DMS 273 treated with DMSO at 0.1 percent for 48 hours (cell line): ENCODE measurements at places on chromosomes 5 and 9.

- no peak for DNase-seq
These were observed 701.0 kb downstream of the SEMA5A start for GRCh38 chr5:8844847-8845246.

- DNase-seq, result no peak
These were observed 141.6 kb downstream of the OLFM1 start for GRCh38 chr9:135228983-135229625.

- no peak for DNase-seq
These were observed 581.7 kb upstream of the RIOK2 start for GRCh38 chr5:97764700-97765099.

DNA sequence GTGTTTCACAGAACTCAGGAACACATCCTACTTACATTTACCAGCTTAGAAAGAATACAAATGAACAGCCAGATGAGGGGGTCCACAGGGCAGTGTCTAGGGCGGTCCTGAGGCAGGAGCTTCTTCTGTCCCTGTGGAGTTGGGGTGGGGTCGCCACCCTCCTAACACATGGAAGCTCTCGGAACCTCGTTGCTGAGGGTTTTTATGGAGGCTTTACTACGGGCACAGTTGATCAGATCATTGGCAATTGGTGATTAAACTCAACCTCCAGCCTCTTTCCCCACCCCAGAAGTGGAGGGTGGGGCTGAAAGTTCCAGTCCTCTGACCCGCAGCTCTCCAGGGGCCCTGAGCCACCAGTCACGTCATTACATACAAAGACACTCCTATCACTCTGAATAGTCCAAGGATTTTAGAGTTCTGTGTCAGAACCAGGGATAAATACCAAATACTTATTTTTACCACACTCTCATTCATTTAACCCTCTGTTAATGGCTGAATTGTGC, 156.9 kb downstream of the COL23A1 start:
- DNase-seq, result no peak

DNA sequence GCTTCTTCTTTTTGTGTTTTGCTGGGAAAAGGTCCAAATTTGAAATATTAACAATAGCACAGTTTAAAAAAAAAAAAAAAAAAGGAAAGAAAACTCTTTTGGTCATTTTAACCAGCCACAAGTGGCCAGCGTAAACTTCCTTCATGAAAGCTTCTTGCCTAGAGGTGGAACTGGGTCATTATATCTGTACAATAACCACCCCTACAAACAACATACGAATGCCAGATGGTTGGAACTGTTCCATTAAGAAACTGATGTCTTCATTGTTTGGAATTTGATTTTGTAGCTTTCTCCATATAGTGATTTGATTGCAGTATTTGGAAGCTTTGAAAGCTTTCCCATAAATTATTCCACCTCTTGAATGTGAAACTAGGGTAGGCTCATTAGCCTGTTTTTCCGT, 18.3 kb upstream of the LPAR1 start:
- peak; percentile 51 for DNase-seq

GRCh38 chr5:10201223-10201868, 48.3 kb downstream of the ATPSCKMT start:
- DNase-seq, result no peak

DNA sequence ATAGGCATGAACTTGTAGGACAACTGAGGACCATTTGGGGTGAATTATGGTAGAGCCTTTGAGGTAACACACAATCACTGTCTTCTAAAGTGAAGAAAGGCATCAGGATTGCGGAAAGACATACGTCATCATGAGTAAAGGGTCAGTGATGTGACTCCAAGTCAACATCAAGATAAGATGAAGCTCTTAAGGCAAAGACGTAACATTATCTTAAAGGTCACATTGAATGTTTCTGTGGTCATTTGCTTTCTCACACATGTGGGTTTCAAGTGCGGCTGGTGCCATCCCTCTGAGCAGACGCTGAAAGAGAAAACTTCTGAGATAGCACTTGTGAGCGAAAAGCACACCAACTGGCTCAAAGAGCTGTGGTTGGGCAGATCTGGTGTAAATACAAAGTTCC, 63.3 kb upstream of the GRAMD2B start:
- no peak for DNase-seq

DNA sequence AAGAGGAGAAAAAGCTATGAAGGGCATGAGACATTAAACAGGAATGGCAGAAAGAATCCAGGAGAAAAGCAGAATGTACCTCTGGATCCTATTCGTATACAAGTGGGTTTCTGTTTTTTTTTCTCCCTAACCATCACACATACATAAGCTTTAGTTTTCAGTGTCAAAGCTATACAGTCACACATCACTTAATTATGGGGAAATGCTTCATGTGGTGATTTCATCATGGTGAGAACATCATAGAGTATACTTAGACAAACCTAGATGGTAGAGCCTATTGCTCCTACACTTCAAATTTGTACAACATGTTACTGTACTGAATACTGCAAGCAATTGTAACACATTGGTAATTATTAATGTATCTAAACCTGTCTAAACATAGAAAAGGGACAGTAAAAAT, 290.6 kb downstream of the AOPEP start:
- no peak for DNase-seq

- no peak for DNase-seq
These were observed 163.3 kb upstream of the FBN2 start for GRCh38 chr5:128701301-128701700.

- no peak for DNase-seq
These were observed 17.3 kb upstream of the TNIP1 start for GRCh38 chr5:151097820-151098767.

DNA sequence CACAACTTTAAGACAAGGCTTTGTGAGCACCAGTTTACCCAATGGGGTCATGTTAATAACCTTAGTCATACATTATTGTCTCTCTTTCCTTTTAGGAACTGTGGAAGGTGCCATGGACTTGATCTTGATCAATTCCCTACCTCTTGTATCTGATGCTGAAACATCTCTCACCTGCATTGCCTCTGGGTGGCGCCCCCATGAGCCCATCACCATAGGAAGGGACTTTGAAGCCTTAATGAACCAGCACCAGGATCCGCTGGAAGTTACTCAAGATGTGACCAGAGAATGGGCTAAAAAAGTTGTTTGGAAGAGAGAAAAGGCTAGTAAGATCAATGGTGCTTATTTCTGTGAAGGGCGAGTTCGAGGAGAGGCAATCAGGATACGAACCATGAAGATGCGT, 48.7 kb downstream of the TEK start:
- no peak for DNase-seq

DNA sequence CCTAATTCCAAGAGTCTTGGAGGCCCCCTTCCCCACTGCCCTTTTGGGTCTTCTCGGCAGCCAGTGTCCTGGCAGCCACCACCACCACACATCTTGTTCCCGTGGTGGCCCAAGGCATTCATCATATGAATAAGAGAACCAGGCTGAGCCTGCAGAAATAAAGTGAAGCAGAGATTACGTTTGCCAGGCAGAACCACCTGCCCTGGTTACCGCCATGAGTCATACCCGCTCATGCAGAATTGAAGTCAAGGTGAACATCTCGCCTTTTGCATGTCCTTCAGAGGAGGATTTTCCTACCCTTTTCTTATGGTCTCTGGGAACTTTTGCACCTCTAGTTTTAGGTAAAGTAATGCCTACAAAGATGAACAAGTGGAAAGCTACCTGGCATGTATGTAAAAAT, 119.5 kb upstream of the LMX1B start:
- DNase-seq, result no peak

GRCh38 chr9:112503170-112503569, 16.5 kb downstream of the KIAA1958 start:
- no peak for DNase-seq

GRCh38 chr5:121031491-121031890, 567.4 kb downstream of the PRR16 start:
- DNase-seq, result no peak

DNA sequence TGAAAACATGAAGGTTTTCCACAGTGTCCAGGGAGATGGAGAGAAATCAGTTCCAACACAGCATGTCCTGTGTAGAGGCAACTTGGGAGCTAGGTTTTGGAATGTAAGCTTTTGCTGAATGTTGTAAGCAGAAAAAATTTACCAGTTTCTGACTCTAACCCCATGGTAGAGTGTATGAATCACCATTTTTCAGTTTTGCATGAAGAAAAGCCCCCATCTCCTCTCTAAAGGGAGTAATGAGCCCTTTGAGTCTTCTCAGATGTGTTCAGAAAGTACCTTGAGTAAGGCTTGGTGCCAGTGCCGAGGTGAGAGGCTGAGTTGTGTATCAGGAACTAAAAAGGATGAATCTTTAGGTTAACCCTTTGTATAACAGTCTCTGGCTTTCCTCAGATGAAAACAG, 96.2 kb downstream of the ADRB2 start:
- no peak for DNase-seq

GRCh38 chr9:93058355-93059010, at the start of gene SUSD3:
SUSD3 (plus strand) TSS chr9:93058701; CDS start chr9:93058743, 42 bp downstream.
- DNase-seq, result no peak

GRCh38 chr9:72996114-72996513, 43.3 kb upstream of the ALDH1A1 start:
- no peak for DNase-seq

- no peak for DNase-seq
These were observed 43.5 kb downstream of the SLC12A7 start for GRCh38 chr5:1068204-1068894.

DNA sequence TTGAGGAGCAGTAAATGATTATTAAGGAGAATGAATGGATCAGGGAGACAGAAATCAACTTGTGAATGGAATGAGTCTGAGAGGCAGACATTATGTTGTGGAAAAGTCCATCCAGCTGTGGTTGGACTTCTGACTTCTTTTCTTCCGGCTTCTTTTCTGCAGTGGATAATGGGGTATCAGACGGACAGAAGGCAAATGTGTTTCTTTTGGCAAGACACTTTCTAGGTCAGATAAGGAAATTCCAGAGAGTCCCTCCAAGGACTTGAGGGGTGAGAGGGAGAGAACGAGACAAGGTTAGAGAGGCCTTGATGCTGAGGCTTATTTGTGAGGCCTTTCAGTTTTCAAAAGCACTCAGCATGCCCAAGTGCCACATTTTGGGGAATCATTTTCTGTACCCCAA, 17.1 kb upstream of the GRHPR start:
- DNase-seq, result no peak

DNA sequence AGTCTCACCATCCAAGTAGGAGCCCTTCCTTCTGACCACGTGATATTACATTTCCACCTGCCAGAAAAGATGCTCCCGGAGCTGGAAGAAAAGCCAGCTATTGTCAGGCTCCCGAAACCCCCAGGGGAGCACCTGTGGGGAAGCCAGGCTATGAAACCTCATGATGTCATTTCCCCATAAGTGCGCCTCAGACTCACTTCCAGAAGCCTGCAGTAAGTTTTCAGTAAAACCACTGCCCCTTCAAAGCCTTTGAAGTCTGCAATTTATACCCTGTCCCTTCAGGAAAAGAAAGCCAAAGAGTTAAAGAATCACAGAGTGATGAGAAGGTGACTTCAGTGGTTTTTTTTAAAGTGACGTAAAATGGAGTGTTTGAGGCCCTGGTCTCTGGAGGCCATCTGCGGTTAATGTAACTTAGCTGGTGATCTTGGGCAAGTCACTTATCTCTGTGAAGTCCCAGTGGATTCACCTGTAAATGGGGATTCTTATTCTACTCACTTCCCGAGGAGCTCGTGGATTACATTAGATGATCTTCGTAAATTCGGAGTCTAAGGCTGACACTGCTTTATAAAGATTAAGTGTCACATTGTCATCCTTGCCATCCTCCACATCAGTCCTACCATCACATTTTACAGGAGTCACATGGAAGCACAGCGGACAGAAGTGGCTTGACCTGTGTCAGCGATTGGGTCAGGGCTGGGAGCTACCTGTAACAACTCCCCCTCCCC, 2.6 kb upstream of the SEMA6A start:
- no peak for DNase-seq

DNA sequence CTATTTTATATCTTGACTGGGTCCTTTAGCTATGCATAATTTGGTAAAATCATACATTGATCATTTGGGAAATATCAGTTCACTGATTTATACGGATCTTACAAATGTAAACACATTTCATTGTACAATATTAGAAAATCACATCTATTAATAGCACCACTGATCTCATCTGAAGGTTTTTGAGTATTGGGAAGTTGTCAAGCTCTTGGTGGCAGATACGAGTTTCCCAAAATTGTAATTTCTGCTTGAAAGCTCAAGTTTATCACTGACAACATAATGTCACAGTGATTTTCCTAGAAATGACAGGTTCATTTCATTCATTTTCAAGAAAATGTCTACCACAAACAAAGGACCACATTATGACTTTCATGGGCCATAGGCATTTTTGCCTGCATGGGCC, 3.0 kb upstream of the MACROH2A1 start:
- no peak for DNase-seq

- DNase-seq, result no peak
These were observed 622.1 kb downstream of the PSAT1 start for GRCh38 chr9:78918976-78919375.

DNA sequence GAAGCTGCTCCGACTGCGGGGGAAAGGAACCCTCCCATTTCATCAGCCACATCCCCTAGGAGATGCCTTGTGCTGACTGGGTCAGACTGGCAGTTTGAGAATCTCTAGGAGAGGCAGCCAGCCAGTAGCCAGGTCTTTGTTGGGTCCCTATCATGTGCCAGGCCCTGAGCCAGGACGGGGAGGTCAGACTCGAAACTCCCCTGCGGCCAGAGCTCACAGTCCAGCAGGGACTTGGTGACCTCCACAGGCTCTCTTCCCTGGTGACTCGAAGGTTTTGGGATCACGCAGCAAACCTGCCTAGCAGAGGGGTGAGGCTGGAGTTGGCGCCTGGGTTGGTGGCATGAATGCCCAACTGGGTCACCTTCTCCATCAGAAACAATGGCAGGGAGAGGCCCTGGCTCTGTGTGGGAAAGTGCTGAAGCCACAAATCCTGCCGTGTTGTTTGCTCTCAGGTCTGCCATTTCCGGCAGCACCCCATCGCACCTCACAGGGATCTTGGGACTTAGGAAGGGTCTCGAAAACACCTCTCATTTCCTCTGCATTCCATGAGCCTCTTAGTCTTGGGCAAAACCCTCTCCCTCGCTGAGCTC, 14.4 kb upstream of the ORM1 start:
- DNase-seq, result no peak

DNA sequence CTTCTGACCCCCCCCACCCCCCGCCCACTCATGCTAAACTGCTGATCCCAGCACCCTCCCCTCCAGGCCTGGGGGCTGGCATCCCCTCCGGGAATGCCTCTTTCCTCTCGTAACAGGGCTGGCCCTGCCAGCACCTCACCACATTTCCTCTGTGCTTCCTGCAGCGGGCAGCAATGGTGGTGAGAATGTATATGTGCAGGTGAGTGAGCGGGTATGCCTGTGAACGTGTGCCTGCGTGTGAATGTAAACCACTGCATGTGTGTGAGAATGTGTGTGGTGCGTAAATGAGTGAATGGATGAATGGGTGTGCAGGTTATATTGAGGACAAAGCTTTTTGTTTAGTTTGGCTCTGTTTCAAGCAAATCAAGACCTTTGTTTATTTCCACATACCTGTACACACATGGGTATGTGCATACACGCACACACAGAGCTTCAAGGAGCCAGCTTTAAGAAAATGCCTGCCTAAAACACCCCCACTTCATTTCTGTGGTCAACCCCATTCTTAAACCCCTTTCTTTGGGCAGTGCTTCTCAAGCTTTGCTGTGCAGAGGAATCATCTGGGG, 95.7 kb upstream of the SHB start:
- no peak for DNase-seq

- DNase-seq, result no peak
These were observed 23.6 kb upstream of the SLC6A3 start for GRCh38 chr5:1468629-1469527.
